H1 (cell line): ENCODE measurements at places on chromosomes 3 and 15. TPM values are rescaled to one million over a fixed set of nuclear protein-coding genes. Genes with fewer than 3 reads are reported as not detected.

- H3K36me3 ChIP-seq: no peaks in the 10 kb centered on the region
- H3K27ac ChIP-seq: no peak overlapping the region
- H3K27me3 ChIP-seq: no peaks in the 10 kb centered on the region
- DNase-seq: no peak
- H3K4me1 ChIP-seq: no peaks in the 10 kb centered on the region
Measured at GRCh38 chr3:70090322-70090913, 90.9 kb downstream of the SAMMSON start.

DNA sequence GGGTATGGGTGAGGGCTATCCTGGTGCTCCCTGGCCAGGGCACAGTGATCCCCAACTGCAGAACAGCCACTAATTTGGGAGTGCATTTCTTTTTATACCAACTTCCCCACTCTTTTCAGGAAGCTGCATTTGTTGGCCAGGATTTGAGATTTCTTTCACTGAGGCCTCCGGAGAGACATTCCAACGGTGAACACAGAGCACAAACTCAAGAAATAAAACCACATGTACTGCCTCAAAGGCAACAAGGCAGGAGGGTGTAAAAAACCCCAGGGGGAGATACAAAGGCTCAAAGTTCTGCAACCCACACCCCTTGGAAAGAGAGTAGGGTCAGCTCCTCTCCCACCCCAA lies 65.3 kb downstream of the CPN2 start:
- no peaks in the 10 kb centered on the region; the same call in 1 of the 2 replicates for H3K27me3 ChIP-seq
- H3K4me1 ChIP-seq: peaks cover 28% of the 10 kb centered on the region
- H3K4me3 ChIP-seq: no peak overlapping the region
- no peak for DNase-seq

DNA sequence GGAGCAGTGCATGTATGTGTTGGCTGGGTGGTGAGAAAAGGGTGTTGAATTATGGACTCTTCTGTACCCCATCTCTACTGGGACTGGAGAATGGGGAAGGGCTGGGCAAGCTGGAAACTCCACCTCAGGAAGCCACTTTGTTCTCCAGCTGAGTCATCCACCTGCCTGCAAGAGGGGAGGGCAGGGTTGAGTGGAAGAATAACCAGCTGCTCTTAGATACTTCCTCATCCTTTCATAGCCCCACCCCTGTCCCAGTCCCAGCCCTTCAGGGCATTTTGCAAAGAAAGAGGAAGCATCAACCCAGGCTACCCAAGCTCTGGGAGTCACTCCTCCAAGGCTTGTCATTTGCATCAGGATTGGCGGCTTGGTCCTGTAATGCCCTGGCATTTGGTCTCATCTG lies 33.1 kb downstream of the RAB11A start:
- H3K27ac ChIP-seq: no peak overlapping the region
- peak; percentile 40 for DNase-seq
- H3K4me3 ChIP-seq: no peak overlapping the region
- H3K27me3 ChIP-seq: no peaks in the 10 kb centered on the region
- H3K4me1 ChIP-seq: peaks cover 5% of the 10 kb centered on the region; the same call in 1 of the 2 replicates

- no peaks in the 10 kb centered on the region for H3K36me3 ChIP-seq
- no peaks in the 10 kb centered on the region for H3K27me3 ChIP-seq
- H3K4me1 ChIP-seq: no peaks in the 10 kb centered on the region
Measured at GRCh38 chr3:178022599-178022998, 513.6 kb upstream of the KCNMB2 start.

GRCh38 chr3:118501152-118501551 lies 533.5 kb downstream of the IGSF11 start:
- peak overlapping the region; percentile 8; the same call in 1 of the 2 replicates for H3K4me3 ChIP-seq
- no peaks in the 10 kb centered on the region for H3K27me3 ChIP-seq
- no peaks in the 10 kb centered on the region for H3K36me3 ChIP-seq
- no peak for DNase-seq

DNA sequence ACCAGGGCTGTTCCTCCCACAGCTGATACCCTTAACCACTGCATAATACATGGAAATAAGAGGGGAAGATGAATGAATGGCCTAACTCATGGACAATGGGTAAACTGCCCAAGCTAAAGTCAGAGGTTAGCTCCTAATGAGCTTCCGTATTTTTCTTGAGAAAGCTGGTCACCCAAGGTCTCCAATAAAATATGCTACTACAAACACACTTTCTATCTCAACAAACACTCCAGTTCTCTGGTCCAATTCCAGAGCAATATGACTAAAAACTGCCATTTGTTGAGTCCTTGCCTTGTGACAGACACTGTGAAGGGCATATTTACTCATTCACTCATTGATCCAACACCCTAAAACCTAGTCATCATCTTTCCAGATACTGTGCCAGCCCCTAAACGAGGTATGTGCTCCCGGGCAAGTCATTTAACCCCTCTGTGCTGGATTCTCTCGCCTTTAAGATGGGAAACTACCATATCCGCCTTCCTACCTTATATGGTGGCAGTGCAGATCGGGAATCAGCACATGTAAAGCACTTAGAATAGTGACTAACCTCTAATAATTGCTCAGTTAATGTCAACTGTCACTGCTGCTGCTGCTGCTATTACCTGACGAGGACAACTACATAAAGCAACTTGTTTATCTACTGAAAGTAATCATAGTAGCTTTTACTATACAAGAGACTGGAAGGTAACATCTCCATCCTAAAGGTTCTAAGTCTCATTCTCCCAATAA lies 89.1 kb downstream of the XXYLT1 start:
- no peak for DNase-seq
- no peak overlapping the region for H3K4me3 ChIP-seq
- H3K4me1 ChIP-seq: peaks cover 13% of the 10 kb centered on the region
- H3K27ac ChIP-seq: no peak overlapping the region

GRCh38 chr3:46471371-46471914 lies 6.7 kb upstream of the LTF start:
- no peak overlapping the region for H3K4me3 ChIP-seq
- H3K36me3 ChIP-seq: no peaks in the 10 kb centered on the region
- DNase-seq: peak; percentile 34
- no peaks in the 10 kb centered on the region for H3K4me1 ChIP-seq
- H3K27me3 ChIP-seq: no peaks in the 10 kb centered on the region; the same call in 1 of the 2 replicates
- H3K27ac ChIP-seq: no peak overlapping the region

DNA sequence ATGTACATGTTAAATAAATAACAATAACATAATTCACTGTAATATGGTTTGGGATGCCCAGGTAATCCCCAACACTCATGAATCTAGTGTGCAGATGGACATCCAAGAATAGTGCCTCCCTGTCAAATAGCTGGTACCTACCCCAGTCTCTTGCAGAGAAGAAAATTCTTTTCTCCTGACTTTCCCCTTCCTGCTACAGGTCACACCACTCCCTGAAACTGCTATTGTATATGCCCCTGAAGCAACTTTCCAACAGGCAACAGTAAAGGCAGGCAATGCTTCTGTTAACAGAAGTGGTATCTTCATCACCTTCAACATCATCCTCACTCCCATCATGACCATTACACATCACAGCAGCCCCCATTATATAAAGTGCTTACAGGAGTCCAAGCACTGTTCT lies 431.6 kb downstream of the MAGI1 start:
- H3K27me3 ChIP-seq: peaks cover 1% of the 10 kb centered on the region
- H3K36me3 ChIP-seq: no peaks in the 10 kb centered on the region
- no peaks in the 10 kb centered on the region for H3K4me1 ChIP-seq
- no peak for DNase-seq

DNA sequence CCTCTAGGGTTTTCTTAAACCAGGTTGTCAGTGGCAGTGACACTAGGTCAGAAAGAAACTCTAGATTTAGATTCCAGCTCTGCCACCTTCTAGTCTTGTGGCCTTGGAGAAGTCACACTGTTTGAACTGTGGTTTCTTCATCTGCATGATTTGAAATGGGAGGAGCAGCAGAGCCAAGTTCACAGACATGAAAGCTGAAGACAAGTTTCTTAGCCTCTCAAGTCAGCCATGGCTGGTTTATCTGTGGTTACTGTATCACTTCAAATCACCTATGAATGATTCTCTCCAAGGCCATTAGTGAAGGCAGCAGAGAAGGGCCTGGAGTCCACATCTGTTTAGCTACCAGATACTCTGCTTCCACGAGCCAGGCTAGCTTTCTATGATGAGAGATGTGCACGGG lies 15.6 kb downstream of the CLEC3B start:
- H3K36me3 ChIP-seq: no peaks in the 10 kb centered on the region
- peaks cover 4% of the 10 kb centered on the region for H3K27me3 ChIP-seq
- no peak overlapping the region for H3K27ac ChIP-seq
- no peak for DNase-seq
- no peak overlapping the region for H3K4me3 ChIP-seq

TF gene
- total RNA-seq: 0.06 and 0.26 TPM in 2 replicates

- DNase-seq: no peak
- no peaks in the 10 kb centered on the region for H3K27me3 ChIP-seq
- H3K27ac ChIP-seq: no peak overlapping the region
- no peak overlapping the region for H3K4me3 ChIP-seq
- peaks cover 26% of the 10 kb centered on the region for H3K4me1 ChIP-seq
- no peaks in the 10 kb centered on the region for H3K36me3 ChIP-seq
Measured at GRCh38 chr15:60801395-60801794, 322.5 kb upstream of the ICE2 start.

DNA sequence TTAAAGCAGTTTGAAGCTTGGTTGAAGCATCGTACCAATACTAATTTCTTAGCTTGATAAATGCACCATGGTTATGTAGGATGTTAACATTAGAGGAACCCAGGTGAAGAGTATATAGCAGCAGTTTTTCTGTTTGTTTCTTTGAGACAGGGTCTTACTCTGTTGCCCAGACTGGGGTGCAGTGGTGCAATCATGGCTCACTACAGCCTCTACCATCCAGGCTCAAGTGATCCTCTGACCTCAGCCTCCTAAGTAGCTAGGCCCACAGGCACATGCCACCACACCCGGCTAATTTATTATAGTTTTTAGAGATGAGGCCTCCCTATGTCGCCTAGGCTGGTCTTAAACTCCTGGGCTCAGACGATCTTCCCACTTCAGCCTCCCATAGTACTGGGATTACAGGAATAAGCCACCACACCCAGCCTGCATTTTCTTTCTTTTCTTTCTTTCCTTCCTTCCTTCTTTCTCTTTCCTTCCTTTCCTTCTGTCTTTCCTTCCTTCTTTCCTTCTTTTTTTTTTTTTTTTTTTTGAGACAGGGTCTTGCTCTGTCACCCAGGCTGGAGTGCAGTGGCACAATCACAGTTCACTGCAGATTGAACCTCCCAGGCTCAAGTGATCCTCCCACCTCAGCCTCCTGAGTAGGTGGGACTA lies 6.1 kb downstream of the PEAK1 start:
- H3K27me3 ChIP-seq: no peaks in the 10 kb centered on the region
- no peak overlapping the region for H3K27ac ChIP-seq
- no peaks in the 10 kb centered on the region for H3K36me3 ChIP-seq
- no peak for DNase-seq
- H3K4me1 ChIP-seq: peaks cover 13% of the 10 kb centered on the region

PTH1R gene
- total RNA-seq: 0.21 and 1.5 TPM in 2 replicates

DNA sequence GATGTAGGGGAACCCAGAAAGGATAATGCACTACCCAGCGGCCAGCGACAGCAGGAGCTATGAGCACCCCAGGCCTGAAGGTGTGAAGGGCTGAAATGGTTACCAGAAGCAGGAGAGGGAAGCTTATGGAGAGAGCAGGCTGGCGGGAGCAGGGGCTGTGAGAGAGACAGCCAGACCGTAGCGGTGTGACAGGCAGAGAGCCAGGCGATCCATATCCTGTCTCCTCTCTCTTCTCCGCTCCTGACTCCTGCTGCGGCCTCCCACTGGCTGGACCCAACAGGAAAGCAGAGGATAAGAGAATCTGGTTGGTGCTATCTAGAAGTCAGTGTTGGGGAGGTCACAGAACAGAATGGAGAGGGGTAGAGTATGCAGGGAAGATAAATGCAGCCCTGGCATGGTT lies 49.9 kb downstream of the BTD start:
- H3K27ac ChIP-seq: no peak overlapping the region
- no peaks in the 10 kb centered on the region for H3K27me3 ChIP-seq
- H3K4me1 ChIP-seq: peaks cover 9% of the 10 kb centered on the region; the same call in 1 of the 2 replicates
- no peaks in the 10 kb centered on the region for H3K36me3 ChIP-seq
- no peak for DNase-seq

DNA sequence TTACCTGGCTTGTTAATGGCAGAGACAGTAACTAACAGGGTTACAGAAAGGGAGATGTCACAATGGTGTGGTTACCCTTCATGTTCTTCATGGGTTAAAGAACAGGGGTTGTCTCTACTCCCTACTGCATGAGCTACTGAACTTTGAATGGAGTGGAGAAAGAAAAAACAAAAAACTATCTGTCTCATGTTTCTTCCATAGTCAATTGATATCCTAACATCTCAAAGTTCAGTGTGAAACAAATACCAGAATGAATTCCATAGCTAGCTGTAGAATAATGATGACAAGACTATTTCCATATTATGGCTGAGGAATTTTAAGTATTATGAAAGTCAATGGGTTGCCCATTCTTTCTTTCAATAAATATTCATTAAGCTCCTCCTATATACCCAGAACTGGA lies 161.3 kb upstream of the LPP start:
- no peaks in the 10 kb centered on the region; the same call in 1 of the 2 replicates for H3K4me1 ChIP-seq
- no peak overlapping the region for H3K4me3 ChIP-seq
- H3K36me3 ChIP-seq: no peaks in the 10 kb centered on the region
- DNase-seq: no peak
- H3K27ac ChIP-seq: no peak overlapping the region

GNAT1 gene
- not detected in 2 replicates for total RNA-seq

KIF23 gene
- total RNA-seq: 77.2 and 77.4 TPM in 2 replicates

DNA sequence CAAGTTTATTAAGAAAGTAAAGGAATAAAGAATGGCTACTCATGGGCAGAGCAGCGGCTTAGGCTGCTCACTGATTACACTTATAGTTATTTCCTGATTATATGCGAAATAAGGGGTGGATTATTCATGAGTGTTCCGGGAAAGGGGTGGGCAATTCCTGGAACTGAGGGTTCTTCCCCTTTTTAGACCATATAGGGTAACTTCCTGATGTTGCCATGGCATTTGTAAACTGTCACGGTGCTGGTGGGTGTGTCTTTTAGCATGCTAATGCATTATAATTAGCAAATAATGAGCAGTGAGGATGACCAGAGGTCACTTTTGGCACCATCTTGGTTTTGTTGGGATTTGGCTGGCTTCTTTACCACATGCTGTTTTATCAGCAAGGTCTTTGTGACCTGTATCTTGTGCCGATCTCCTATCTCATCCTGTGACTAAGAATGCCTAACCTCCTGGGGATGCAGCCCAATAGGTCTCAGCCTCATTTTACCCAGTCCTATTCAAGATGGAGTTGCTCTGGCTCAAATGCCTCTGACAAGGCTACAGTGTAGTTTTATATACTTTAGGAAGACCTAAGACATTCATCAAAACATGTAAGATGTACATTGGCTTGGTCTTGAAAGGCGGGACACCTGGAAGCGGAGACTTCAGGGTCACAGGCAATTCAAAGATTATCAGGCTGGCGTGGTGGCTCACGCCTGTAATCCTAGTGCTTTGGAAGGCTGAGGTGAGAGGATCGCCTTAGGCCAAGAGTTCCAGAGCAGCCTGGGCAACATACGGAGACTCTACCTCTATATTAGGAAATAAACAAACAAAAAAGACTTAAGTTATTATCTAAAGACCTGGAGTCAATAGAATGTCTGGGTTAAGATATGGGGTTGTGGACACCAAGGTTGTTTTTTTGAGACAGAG lies 3.2 kb upstream of the BLOC1S6 start:
- H3K4me1 ChIP-seq: peaks cover 12% of the 10 kb centered on the region
- DNase-seq: no peak
- H3K27me3 ChIP-seq: no peaks in the 10 kb centered on the region
- no peak overlapping the region for H3K4me3 ChIP-seq
